Thoracic aorta (tissue), 2 donors: ENCODE measurements at places on chromosomes 12 and 14. TPM values are rescaled to one million over a fixed set of nuclear protein-coding genes. Genes with fewer than 3 reads are reported as not detected.

SERPINA1 gene
- total RNA-seq, result 15.2 TPM

GALNT16 gene
- total RNA-seq, result 12.1 TPM

IKZF4 gene
- total RNA-seq, result 4.5 TPM

DNA sequence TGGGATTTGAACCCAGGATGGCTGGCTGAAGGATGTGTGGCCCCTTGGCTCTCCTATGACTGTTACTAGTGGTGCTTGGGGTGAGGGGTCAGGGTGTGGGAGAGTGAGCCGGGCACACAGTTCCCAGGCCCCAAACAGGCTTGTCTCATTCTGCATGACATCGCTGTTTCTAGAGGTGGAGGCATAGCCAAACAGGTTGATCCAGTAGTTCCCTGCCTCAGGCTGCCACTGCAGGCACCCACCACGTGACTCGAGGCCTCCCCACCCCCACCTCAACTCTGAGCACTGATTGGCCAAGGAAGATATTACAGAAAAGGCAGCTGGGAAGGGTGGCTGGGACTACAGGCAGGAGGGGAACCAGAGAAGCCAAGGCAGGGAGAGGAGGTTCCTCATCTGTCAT, 102.6 kb downstream of the NCOR2 start:
- no peak for DNase-seq

RAD9B gene
- 0.21 TPM for total RNA-seq

GON7 gene
- total RNA-seq, result 3.2 TPM

GRCh38 chr12:44441155-44441554, 435.0 kb downstream of the NELL2 start:
- no peak for DNase-seq

- DNase-seq, result no peak
Measured at GRCh38 chr14:92459030-92459949, 54.3 kb upstream of the RIN3 start.

DNA sequence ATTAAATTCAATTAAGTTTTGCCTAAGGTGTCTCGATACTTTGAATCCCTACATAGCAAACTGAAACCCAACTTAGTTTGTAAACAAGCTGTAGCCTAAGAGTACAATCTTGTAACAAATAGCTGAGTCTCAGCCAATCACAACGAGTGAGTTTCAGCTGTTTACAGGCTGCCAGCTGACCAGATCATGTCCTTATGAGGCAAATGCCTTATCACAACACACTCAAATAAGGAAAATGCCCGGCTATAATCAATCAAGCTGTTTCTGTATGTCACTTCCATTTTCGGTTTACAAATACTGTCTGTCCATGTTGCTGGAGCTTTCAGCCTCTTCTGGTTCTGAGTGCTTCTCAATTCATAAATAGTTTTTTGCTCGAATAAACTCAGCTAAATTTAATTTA, 943.8 kb downstream of the SLC16A7 start:
- no peak for DNase-seq

DNA sequence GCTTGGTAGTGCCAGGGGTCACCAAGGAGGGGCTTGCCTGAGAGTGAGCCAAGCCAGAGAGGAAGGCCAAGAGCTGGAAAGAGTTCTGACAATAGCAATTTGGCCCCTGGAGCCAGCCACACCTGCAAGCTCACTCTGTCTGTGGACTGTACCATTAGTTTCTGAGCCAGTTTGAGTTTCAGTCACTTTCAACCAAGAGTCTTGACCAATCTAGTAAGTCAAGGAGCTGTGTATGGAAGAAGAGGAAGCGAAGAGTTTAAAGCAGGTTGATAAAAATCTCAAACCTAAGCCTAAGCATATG, 38.5 kb downstream of the NT5DC3 start:
- no peak for DNase-seq

- DNase-seq, result no peak
Measured at GRCh38 chr14:56562883-56563282, 16.7 kb upstream of the TMEM260 start.

DNA sequence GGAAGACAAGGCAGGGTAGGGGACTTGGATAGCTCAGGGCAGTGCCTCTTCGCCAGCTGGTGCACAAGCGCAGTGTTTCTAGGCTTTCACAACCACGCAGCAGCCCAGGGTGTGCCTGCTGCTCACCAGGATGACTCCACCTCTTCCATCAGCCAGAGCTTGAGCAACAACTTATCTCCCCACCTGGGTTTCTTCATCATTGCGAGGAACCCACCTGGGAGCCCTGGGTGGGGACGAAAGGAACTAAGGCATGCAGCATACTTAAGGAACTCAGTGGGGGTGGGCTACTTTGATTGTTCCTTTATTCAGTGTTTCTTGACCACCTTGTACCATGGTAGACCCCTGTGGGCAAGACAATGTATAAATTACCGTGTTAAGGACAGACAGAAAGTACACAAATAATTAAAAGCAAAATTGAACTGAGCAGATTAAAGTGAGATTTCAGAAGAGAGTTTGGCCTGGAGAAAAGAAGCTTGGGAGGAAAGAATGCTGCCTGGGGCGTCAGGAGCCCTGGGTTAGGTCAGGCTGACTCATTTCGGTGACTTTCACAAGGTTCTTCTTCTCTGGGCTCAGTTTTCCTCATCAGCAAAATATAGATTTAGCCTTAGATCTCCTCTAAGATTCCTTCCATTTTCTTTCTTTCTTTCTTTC, 22.9 kb downstream of the KRT18 start:
- DNase-seq, result no peak

GRCh38 chr12:92863251-92863650, 65.8 kb downstream of the EEA1 start:
- DNase-seq, result no peak

- no peak for DNase-seq
Measured at GRCh38 chr12:76407710-76408109, 59.5 kb upstream of the BBS10 start.

- DNase-seq, result no peak
Measured at GRCh38 chr12:29414368-29414767, 33.4 kb upstream of the ERGIC2 start.

DNA sequence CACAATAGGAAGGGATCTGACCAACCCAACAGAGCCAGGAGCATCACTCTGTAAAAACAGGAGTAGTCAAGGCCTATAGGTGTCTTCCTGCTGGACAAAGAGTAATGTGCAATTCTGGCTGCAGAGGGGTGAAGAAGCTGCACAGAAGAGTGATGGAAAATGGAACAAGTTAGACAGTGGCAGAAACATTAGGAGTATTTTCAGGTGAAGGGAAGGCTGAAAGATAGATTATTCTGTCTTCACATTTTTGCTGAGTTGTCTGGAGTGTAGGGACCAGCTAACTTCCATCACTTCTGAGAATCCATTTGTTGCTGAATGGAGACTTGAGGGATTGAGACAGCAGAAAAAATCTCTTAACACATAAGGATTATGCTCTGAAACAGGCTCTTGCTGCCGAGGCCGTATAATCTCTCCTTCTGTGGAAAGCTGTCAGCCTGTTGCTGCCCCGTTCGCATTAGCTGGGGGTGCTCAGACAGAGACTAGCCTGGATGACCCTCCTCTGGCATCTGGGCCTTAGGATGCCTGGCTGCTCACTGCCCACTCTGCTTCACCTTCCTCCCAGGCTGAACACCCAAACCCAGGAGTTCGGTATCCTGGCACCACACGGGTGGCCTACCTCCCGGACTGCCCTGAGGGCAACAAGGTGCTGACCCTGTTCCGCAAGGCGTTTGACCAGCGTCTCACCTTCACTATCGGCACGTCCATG, 3.1 kb upstream of the ARHGEF25 start:
- no peak for DNase-seq

GRCh38 chr12:57715786-57716185, 21.9 kb downstream of the OS9 start:
- no peak for DNase-seq

SLC17A8 gene
- total RNA-seq, result not detected

DNA sequence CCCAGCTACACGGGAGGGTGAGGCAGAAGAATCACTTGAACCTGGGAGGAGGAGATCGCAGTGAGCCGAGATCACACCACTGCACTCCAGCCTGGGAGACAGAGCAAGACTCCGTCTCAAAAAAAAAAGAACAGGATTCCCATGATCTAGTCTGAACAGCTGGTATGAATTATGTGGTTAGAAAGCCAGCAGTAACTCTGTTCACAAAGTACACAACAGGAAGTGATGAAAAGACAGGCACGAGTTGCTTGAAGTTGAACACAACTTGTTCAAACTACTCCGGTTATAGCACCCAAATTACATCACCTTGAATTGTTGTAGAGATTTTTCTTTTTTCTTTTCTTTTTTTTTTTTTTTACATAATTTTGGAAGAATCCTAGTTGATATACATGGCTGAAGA, 238.8 kb upstream of the RGS6 start:
- no peak for DNase-seq

VCPKMT gene
- total RNA-seq, result 12.2 TPM

ST8SIA1 gene
- total RNA-seq, result 6.4 TPM

DNA sequence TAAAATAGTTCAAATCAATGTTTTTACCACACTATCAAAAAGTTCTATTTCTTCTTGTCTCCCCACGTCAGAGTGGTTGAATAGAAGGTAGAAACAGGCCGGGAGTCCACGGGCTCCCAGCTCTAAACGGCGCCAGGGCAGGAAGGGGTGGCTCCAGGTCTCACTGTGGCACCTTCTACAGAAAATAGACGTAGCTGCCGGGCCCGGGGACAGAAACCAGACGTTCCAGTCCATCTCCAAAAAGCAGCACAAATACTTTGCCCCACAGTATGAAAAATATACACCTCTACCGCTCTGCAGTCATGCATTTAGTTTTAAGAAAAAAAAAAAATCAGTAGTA, 30.9 kb downstream of the CCNK start:
- DNase-seq, result no peak

- DNase-seq, result no peak
Measured at GRCh38 chr14:71737760-71738159, 194.5 kb upstream of the RGS6 start.

EFS gene
- total RNA-seq, result 38.2 TPM

GRCh38 chr12:49549735-49550692, 11.2 kb downstream of the KCNH3 start:
- DNase-seq, result no peak

AQP6 gene
- not detected for total RNA-seq

GRCh38 chr12:53959314-53959713, 4.6 kb downstream of the HOXC12 start:
- DNase-seq, result no peak

- DNase-seq, result no peak
Measured at GRCh38 chr14:64736271-64737169, 32.3 kb downstream of the PLEKHG3 start.

TMEM229B gene
- total RNA-seq, result 4.1 TPM

DNA sequence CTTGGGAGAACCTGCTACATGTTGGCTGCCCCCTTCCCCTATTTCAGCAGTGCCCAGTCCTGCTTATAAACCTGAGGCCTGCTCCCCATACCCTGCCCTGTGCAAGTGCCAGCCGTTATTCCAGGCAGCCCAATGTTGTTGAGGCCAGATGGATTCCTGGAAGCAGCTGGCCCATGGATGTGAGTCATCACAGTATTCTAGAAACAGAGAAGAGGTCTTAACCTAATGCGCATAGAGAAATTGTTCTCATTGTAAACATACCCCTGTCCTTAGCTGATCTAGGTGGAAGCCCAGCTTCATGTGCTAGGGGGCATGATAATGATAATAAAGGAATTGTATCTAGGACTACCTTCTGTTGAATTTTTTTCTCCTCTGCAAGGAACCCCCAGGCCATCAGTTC, 69.7 kb downstream of the TSPAN11 start:
- no peak for DNase-seq

- DNase-seq, result no peak
Measured at GRCh38 chr14:36771028-36771640, 109.5 kb downstream of the PAX9 start.

DNA sequence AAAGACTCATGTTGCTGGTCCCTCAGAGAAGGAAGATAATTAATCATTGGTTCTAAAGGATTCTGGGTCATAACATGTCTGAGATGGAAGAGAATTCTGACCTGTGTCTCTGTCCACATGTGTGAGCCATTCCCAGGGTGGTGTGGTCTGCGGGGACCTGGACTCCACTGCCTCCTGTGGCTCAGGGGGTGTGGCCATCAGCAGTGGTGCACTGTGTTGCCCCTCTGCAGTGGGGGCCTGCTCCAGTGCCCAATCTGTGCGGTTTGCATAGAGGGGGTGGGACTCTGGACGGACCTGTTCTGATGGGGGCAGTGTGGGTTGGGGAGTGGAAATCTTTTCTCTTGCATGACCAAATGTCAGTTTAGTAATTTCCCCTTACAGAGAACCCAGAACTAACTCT, 13.5 kb downstream of the KRT85 start:
- DNase-seq, result no peak
